ENCODE measurements at places on chromosomes 6 and 20.

- DNase-seq = no peak
Measured at GRCh38 chr20:6705926-6706548, 61.4 kb upstream of the BMP2 start.

GRCh38 chr6:21053612-21054011 lies 519.4 kb downstream of the CDKAL1 start:
- DNase-seq = no peak

DNA sequence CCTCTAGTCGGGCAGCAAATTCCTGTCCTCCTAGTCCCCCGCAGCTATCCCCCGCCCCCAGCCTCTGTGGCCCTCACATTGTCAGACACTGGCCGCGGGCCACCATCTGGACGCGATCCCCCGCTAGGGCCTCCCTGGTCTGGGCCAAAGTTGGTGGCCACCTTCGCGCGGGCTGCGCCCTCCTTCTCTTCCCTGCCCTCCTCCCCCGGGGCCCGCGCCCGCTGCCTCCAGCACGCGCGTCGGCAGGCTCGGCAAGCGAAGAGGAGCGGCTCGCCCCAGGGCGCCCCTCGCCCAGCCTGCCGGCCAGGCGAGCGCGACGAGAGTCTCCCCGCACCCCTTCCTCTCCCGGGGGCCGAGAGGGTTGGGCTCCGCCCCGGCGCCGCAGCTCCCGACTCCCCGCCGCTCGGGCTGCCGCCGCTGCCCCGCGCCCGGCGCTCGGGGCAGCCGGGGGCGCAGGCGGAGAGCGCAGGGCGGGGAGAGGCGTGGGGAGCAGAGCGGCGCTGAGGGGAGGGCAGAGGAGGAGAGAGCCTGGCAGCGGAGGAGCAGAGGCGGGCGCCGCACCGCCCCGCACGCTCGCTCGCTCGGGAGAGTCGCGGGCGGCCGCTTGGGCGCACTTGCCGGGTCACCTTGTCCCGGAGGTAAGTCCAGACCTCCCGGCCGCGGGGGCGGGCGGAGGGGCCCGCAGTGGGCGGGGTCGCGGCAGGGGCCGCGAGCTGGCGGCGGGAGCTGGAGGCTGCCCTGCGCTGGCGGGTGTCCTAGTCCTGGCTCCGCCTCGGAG lies at the start of gene SYNDIG1:
SYNDIG1 (plus strand) TSS at position 514 of the 778 bp plus-strand sequence. CDS start 73,469 bp downstream, outside the sequence.
- no peak for DNase-seq

DNA sequence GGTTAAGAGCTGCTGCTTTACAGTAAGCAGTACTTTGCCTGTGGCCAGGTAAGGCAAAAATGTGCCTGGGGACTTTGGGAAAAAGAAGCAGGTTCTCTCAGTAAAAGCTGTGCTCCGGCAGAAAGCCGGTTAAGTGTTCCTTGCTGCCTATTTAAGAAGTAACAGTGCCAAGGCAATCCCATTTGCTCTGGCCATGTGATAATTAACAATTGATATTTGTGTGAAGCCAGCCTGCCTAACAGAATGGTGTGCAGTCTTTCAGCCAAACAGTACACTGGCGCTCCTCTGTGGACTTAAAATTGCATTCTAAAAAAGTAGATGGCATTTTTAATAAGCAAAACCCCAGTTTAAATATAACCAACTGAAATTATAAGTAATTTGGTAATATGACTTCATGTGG lies 430.3 kb downstream of the PLCB1 start:
- no peak for DNase-seq

DNA sequence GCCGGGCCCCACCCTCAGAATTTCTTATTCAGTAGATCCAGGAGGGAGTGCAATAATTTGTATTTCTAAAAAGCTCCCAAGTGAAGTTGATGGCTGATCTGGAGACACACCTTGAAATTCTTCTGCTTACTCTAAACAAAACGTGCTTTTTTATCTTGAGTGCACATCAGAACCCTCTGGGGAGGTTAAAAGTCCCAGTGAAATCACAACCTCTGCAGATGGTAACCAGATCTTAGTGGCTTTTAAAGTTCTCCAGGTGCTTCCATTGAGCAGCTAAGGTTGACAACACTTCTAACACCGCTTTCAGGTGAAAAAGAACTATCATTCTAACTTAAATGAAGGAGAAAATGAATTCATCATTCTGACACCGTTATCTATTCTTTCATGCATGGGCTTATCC lies 45.6 kb upstream of the ESR1 start:
- no peak for DNase-seq

DNA sequence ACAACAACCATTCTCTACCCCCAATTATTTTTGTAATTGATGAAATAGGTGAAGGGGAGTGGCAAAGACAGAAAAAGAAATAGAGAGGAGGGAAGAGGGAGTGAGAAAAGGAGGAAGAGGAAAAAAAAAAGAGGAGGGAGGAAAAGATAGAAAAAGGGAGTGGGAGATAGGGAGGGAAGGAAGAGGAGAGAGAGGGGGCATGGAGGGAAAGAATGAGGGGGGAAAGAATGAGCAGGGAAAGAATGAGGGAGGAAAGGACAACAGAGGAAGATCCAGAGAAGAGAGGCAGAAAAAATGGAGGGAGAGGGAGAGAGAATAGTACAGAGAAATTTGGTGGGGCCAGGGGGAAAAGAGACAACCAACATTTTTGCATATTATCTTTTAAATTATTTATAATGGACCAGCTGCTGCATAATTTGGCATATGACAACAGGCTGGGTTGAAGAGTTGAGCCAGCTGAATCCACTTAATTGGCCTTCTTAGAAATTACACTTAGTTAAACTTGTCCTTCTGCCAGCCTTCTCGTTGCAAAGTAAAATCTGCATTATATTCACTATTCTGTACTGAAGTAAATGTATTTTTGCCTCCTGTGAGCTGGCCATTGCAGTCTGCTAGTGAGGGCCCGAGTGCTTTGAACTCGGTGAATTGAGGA lies 101.0 kb downstream of the ARHGAP18 start:
- DNase-seq = no peak

DNA sequence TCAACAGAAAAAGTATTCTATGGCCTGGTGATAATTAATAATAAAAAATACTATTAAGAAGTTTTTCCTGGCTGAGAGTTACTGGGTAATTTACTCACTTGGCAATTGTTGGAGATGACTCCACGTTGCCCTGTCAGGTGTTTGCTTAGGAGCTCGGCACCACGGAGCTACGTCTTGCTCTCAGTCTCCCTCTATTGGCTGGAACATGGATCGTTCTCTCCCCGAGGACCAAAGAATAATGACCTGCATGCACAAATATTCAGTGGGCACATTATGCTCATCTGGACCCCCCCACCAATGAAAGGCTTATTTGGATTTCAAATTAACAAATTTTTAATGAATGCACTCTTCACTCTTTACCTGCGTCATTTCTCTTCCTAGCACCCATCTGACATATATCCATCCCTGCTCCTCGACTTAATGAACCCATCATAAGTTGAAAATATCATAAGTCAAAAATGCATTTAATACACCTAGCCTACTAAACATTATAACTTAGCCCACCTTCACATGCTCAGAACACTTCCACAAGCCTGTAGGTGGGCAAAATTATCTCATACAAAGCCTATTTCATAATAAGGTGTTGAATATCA lies 71.0 kb upstream of the CD83 start:
- peak; percentile 65 for DNase-seq

- DNase-seq = peak; percentile 74
Measured at GRCh38 chr6:111406200-111406721, 76.8 kb downstream of the REV3L start.

- DNase-seq = no peak
Measured at GRCh38 chr6:38853236-38853635, 138.1 kb downstream of the DNAH8 start.

DNA sequence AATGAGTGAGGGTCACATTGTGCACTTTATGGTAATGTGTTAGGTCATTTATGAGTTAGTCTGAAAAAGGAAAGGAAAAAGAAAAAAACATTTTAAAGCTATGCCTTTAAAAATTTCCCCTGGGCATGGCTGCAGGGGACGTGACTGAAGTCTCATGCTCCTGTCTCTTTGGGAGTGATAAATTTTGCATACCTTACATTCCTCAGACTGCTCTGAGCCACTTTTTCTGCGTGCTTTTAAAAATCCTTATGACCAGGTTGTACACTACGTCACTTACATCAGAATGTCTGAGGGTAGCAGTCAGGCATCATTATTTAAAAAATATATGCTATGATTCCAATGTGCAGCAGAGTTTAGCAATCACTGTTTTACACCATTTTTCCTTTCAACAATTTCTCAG lies 121.2 kb downstream of the RFPL4B start:
- DNase-seq = no peak

DNA sequence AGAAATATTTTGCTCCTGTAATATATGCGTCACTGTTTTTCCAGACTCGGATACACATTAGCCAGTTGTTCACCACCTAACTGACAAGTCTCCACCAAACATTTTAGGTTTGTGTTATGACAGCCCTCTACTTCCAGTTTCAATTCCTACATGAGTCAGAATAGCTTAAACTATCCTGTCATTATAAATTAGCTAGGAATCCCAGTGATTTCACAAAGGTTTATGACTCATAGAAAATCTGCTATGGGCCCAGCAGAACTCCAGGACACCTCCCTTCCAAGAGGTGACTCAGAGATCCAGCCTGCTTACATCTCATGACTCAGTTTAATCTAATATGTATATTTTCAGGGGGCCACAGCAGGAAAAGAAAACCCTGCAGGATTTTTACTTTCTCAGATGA lies 17.4 kb upstream of the PLCB4 start:
- no peak for DNase-seq

GRCh38 chr20:44586289-44586911 lies 4.0 kb downstream of the PKIG start:
- DNase-seq = peak; percentile 15

GRCh38 chr6:144722154-144722737 lies 437.1 kb downstream of the UTRN start:
- no peak for DNase-seq

- DNase-seq = no peak
Measured at GRCh38 chr6:124941259-124941658, 21.0 kb upstream of the RNF217 start.

- no peak for DNase-seq
Measured at GRCh38 chr6:51818520-51819022, 268.8 kb downstream of the PKHD1 start.

DNA sequence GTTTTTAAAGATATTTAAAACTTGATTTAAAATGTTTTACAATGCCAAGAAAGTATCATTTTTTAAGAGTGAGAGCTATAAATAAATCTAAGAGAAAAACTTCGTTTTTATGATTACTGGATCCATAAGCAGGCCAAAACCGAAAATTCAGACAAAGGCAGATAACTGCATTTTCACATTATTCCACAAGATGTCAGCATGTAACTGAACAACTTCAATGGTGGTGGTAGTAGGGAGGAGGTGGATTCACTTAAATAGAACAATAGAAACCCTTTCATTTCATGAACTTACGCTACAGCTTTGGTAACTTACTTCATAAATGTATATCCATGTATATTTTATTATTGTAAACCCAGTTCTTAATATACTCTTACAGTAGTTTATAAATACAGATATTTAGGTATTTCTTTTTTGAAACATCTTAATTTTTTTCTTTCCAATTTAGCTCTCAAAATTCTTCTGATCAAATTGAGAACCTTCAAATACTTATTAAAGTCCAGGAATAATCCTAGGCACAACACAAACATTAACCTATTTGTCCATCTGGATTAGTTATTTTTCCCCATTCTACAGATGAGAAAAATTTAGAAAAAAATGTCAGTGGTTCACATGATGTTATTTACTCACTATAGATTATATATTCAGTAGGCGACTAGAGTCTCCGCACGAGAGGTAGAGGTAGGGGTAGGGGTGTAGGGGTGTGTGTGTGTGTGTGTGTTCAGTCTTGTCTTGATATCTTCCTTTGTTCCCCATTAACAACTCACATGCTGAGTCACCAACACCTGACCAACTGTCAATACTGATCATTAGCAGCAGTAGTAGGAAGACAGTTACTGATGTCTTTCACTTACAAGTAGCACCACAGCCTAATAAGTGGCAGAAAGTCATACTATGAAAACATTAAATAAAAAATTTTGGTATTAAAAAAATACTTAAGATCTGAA lies 111.5 kb downstream of the ARHGAP18 start:
- DNase-seq = peak; percentile 75

DNA sequence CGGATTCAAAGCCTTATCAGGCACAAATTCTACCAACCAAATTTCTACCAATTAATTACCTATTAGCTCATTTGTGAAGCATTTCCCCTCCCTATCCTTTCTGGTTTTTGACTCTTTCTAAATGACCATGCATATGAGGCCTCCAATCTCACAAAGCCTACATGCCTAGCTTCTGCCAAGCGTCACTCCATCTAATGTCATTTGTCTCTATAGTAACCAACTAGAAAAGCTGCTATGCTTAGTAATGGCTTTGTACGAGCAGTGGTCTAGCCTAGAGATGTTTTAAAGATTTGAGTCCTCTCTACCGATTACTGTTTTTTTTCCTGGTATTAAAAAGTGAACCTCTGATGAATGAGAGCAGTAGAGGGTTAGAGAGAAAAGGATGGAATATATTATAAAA lies 4.8 kb upstream of the ASF1A start:
- no peak for DNase-seq

- peak; percentile 26 for DNase-seq
Measured at GRCh38 chr6:11791354-11792107, 12.9 kb upstream of the ADTRP start.

GRCh38 chr6:136326038-136326553 lies 36.5 kb upstream of the BCLAF1 start:
- no peak for DNase-seq

DNA sequence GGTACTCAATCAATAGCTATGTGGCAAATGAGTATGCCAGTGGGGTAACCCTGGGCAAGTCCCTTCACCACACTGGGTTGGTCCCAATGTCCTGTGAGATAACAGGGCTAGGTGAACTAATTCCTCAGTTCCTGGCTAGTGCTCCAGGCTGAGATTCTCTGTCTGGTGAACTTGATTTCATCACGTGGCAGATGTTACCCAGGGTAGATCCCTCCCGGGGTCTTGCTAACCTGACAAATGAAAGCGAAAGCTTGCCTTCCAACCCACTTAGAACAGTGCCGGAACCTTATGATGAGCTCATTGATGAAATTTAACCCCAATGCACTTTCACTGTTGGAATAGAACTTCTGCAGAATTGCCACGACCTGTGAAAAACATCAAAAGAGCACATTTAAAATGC lies 6.6 kb upstream of the ANKRD60 start:
- peak; percentile 15 for DNase-seq

- no peak for DNase-seq
Measured at GRCh38 chr6:101826678-101827077, 433.2 kb downstream of the GRIK2 start.

DNA sequence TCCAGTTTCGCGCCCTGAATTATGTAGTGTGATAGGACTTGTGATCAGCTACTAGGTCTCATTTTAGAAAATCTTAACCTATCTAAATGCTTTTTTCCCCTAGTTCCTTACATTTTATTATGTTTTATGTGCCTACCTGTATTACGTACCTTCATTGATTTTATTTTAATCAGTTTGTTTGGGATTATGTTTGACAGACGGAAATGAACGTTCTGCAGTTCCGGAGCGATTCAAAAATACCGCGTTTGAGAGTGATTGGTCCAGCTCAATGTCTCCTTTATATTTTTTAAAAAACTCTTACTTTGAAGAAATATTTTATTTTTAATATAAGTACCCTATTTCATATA lies 114.3 kb upstream of the BTN3A2 start:
- no peak for DNase-seq

DNA sequence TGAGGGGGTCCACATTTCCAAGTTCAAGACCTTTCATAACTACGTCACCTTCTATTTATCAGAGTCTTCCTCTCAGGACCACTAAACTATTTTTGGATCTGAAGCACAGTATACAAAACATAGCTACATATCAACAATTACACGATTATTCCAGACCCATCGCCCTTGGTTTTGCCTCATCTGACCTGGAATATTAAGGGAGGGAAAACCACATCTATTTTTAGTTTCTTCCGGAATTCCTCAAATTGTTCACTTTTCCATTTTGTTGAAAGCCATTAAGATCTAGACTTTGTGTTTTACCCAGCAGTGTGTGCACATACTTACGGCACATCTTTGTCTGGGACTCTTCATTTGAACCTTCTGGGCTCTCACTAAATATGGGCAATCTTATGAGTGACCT lies 12.0 kb upstream of the ADGRF5 start:
- no peak for DNase-seq

All from activated CD4-positive, alpha-beta T cell treated with anti-CD3 and anti-CD28 coated beads, Interleukin-2, Interleukin-6, amounts not matched to agents 100 ng/mL and 50 ng/mL, durations not matched to agents 16 hours and 8 hours (primary cell).